Upper lobe of right lung (tissue), 1 donor: ENCODE measurements at places on chromosomes 12 and 14. TPM values are rescaled to one million over a fixed set of nuclear protein-coding genes. Genes with fewer than 3 reads are reported as not detected.

GPHN gene
- 28.5 TPM for total RNA-seq

MRPS35 gene
- total RNA-seq: 31.3 TPM

RNF212B gene
- not detected for total RNA-seq

DNA sequence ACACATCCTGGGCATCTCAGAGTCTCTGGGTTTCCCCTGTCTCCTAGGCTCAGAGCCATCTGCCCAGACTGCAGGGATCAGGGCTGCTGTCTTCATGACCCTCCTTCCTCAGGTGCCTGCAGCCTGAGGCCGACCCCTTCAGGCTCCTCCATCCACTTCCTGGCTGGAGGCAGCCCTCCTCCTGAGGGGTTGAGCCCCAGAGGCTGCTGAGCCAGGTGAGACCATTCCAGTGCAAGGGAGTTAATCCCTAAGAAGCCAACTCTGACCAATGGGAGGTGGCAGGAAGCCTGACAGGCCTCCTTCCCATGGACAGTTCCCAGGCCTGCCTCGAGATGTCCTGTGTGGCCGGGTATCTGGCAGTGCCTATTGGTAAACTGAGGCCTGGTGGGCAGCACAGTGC lies 8.4 kb upstream of the PPP4R4 start:
- DNase-seq: no peak
- no peak overlapping the region for H3K4me3 ChIP-seq
- no peaks in the 10 kb centered on the region for H3K27me3 ChIP-seq
- no peaks in the 10 kb centered on the region for H3K36me3 ChIP-seq
- H3K4me1 ChIP-seq: no peaks in the 10 kb centered on the region

DNA sequence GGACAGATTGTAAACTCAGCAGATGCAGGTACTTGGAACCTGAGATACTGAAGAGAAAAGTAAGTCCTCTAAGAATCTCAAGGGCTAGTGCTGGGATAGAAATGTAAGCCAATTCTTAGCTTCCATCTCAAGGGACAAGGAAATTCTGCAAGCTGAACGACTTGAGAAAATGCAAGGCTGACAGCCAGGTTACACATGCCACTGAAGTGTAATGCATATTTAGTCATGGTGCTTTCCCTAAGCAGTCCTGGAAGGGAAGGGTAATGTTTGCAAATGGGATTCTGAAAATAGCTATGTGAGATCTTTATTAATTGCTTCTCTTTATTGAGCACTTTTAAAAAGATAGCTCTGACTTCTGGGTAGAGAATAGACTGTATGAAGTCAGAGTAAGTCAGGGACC lies 402.7 kb upstream of the SEL1L start:
- no peak overlapping the region for H3K4me3 ChIP-seq
- no peak for DNase-seq
- no peaks in the 10 kb centered on the region for H3K36me3 ChIP-seq
- H3K27me3 ChIP-seq: no peaks in the 10 kb centered on the region

DNA sequence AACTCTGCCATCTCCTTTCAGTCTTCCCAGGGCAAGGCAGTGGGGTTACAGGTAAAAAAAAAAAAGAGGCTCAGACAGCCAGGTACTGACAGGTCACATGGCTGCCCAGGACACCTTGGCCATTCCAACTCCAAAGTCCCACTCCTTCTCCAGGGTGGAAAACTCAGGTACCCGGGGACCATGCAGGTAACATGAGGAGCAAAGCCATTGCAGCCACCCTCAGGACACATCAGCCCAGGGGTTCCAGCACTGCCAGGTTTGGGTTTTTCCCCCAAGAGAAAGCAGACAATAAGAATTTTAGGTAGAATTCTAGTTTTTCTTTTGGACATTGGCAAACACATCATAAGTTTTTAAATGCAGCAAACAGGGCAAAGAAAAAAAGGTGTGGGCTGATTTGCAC lies 15.3 kb downstream of the FAM222A start:
- no peak for DNase-seq
- H3K36me3 ChIP-seq: no peaks in the 10 kb centered on the region
- no peak overlapping the region for H3K27ac ChIP-seq
- no peak overlapping the region for H3K4me3 ChIP-seq
- no peaks in the 10 kb centered on the region for H3K4me1 ChIP-seq

DNA sequence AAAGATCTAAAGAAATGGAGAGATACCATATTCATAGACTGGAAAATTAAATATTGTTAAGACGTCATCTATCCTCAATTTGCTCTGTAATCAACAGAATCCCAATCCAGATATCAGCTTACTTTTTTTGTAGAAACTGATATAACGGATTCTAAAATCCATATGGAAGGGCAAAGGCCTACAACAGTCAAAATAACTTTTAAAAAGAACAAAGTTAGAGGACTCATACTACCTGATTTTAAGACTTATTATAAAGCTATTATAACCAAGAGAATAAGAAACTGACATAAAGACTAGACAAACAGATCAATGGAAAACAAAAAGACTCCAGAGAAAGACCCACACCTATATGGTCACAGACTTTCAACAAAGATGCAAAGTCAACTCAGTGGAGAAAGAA lies 6.0 kb downstream of the DDX24 start:
- H3K4me3 ChIP-seq: no peak overlapping the region
- no peak overlapping the region for H3K27ac ChIP-seq
- H3K4me1 ChIP-seq: peaks cover 38% of the 10 kb centered on the region
- no peaks in the 10 kb centered on the region for H3K27me3 ChIP-seq

- no peaks in the 10 kb centered on the region for H3K27me3 ChIP-seq
- no peak overlapping the region for H3K27ac ChIP-seq
- H3K4me3 ChIP-seq: no peak overlapping the region
- no peaks in the 10 kb centered on the region for H3K36me3 ChIP-seq
- DNase-seq: no peak
Measured at GRCh38 chr12:93438266-93439050, 3.3 kb downstream of the UBE2N start.

GRCh38 chr12:51536159-51536558 lies 54.9 kb upstream of the SCN8A start:
- H3K36me3 ChIP-seq: no peaks in the 10 kb centered on the region
- no peak for DNase-seq
- peaks cover 10% of the 10 kb centered on the region for H3K27me3 ChIP-seq

- DNase-seq: no peak
- no peaks in the 10 kb centered on the region for H3K36me3 ChIP-seq
- no peak overlapping the region for H3K27ac ChIP-seq
- no peaks in the 10 kb centered on the region for H3K27me3 ChIP-seq
Measured at GRCh38 chr12:99388671-99389195, 258.8 kb upstream of the GARIN6 start.

DNA sequence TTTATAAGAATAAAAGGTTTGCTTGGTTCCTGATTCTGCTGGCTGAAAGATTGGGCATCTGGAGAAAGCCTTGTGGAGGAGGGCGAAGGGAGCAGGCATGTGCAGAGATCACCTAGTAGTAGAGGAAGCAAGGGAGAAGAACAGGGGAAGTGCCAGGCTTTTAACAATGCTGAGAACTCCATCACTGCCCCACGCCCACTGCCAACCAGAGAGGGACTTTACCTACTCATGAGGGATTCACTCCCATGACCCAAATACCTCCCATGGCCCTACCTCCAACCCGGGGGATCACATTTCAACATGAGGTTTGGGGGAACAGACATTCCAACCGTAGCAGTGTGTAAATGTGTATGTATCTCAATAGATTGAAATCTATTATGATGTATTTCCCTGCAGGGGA lies 360.3 kb downstream of the GLT1D1 start:
- no peaks in the 10 kb centered on the region for H3K36me3 ChIP-seq
- DNase-seq: no peak
- H3K27ac ChIP-seq: no peak overlapping the region

- H3K27ac ChIP-seq: no peak overlapping the region
- H3K4me1 ChIP-seq: peaks cover 3% of the 10 kb centered on the region
- DNase-seq: no peak
- no peak overlapping the region for H3K4me3 ChIP-seq
Measured at GRCh38 chr12:121754836-121755235, 38.7 kb downstream of the RHOF start.
